ENCODE measurements at places on chromosomes 11 and 22. TPM values are rescaled to one million over a fixed set of nuclear protein-coding genes. Genes with fewer than 3 reads are reported as not detected.

The OR2D2 gene
- total RNA-seq = 0.13 TPM

The ARHGEF17 gene
- total RNA-seq = 31.4 TPM

The KCNK7 gene
- total RNA-seq = 0.06 TPM

The MFRP gene
- total RNA-seq = not detected

The OOSP4A gene
- total RNA-seq = not detected

The CABP4 gene
- total RNA-seq = 0.26 TPM

The CSNK1E gene
- total RNA-seq = 134 TPM

The C11orf86 gene
- not detected for total RNA-seq

The PPFIBP2 gene
- total RNA-seq = 18.1 TPM

The C22orf15 gene
- 2.1 TPM for total RNA-seq

The NXPE1 gene
- not detected for total RNA-seq

The TMEM45B gene
- total RNA-seq = 0.13 TPM

The SERHL2 gene
- total RNA-seq = 4.7 TPM

The GAL3ST3 gene
- not detected for total RNA-seq
